Frontal cortex (tissue), 4 donors: ENCODE measurements at places on chromosomes 12 and 14.

- DNase-seq: no peak
Measured at GRCh38 chr12:102659200-102659911, 179.0 kb upstream of the IGF1 start.

GRCh38 chr12:122243965-122244364 lies 18.1 kb upstream of the DIABLO start:
- no peak for DNase-seq

DNA sequence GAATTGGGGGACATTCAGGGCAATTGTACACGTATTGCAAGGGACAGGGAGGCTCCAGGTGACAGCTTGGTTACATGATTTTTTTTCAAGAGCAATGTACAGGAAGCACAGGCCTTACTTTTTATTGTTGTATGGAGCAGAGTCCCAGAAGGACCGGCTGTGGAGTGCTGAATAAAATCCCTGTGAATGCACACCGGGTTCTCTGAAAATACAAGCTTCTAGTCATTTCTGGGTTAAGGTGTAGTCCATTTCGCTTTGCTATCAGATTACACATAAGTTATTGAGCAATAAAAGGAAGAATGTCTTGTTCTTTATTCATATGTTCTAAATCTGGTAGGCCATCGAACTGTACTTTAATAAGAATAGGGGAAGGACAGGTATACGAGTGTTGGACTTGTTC lies 52.2 kb downstream of the PDE3A start:
- no peak for DNase-seq

GRCh38 chr14:99450266-99450665 lies 30.4 kb downstream of the SETD3 start:
- no peak for DNase-seq

GRCh38 chr14:72646861-72647528 lies 246.9 kb downstream of the DPF3 start:
- DNase-seq: no peak

DNA sequence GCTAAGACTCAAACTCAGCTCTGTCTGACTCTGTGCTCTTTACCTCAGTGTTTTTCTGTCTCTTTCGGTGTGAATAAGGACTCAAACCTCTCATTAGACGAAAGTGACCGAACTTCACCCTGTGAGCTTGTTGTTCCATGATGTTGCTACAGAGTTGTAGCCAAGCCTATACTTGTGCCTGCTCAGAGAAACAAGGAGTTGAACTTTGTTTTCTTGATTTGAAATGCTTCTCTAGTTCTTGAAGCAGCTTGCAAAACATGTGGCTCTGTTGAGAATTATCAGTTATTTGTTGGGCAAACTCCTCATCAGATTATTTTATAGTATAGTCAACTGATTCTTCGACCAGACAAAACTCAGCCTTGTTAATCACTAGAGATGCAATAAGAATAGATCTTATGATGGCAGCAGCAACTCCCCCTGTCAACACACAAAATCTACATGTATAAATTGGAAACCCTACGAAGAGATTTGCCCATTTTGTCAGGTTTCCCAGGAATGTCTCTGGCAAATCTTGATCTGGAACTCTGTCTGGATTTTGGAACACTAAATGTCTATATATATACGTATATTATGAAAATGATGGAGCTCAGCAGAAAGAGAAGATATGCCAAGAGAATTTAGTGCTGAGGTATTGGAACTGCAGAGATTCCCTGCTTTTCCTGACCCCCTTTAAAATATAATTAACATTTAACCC lies 146.8 kb downstream of the TTLL5 start:
- no peak for DNase-seq

DNA sequence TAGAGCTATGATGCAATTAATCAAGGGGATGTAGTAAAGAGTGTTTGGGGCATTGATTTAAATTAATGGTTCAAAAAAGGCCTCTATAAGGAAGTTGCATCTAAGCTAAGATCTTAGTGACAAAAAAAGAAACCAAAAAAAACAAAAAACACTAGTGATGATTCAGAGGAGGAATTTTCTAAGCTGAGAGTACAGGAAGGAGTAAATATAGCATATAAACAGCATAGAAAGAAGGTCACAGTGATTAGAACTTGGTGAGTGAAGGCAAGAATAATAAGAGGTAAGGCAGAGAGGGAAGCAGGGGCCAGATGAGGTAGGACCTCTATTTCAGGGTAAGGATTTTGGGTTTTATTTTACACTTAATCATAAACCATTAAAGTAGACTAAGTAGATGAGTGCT lies 48.0 kb upstream of the PDZRN4 start:
- no peak for DNase-seq

- peak; percentile 10 for DNase-seq
Measured at GRCh38 chr12:22625762-22626294, 857 bp downstream of the ETNK1 start.

DNA sequence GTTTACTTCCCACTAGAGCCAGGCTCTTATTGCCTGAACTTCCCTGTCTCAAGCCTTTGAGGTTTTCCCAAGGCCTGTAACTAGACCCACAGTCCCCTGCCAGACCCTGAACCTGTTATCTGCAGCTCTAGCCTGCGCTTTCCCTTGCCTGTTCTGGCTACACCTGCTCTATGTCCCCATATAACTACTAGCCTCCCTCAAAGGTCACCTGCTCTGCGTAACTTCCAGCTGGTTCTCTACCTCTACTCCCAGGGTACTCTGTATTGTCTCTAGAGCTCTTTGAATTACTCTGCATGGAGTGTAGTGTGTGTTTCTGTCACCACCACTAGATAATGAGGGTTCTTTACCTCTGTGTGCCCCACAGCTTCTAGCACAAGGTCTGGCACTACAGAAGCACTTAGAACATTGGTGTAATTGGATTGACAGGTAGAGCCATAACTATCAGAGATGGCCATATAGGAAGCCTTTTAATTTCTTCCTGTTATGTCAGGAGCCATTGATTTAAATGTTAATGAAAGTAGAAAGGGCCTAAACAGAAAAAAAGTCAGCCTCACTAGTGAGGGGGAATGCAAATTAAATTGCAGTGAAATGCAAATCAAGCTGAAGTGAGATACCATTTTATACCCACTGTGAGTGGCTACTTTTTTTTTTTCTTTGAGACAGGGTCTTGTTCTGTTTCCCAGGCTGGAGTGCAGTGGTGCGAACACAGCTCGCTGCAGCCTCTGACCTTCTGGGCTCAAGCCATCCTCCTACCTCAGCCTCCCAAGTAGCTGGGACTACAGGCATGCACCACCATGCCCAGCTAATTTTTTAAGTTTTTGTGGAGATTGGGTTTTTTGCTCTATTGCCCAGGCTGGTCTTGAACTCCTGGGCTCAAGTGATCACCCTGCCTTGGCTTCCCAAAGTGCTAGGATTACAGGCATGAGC lies 47.8 kb downstream of the EID3 start:
- DNase-seq: no peak

- DNase-seq: no peak
Measured at GRCh38 chr12:89469361-89469760, 55.2 kb downstream of the GALNT4 start.

- no peak for DNase-seq
Measured at GRCh38 chr14:94770251-94770749, 387 bp upstream of the GSC start.

DNA sequence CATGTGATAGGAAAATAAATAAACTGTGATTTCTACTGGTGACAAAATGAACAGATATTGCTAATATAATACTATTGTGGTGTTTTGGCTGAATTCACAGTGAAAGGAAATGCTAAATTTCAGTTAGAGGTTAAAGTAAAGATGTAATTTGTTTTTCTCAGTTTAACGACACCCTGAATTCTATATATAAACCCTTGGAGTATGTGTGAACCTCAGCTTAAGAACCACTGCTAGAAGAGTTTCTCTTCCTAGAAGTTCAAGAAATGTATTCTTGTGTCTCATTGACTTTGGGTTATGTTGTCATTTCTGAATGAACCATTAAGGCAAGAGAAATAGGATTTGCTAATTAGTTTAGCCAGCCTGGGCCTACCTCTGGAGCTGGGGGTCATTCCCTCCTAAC lies 8.2 kb downstream of the FBXO34 start:
- DNase-seq: no peak

GRCh38 chr12:6145564-6145963 lies 21.1 kb upstream of the VWF start:
- DNase-seq: no peak

DNA sequence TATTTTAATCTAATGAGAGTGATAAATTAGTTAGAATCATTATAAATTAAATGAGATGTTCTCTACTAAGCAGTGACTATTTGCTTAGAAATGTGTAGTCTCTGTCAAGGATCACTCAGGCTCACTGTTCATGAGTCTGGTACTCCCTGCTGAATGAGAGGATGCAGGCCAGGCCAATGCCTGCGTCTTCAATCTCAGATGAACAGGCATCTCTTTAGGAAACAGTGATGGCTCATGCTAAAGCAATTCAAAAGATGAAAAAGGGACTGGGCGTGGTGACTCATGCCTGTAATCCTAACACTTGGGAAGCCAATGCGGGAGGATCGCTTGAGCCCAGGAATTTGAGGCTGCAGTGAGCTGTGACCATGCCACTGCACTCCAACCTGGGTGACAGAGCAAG lies 106.8 kb downstream of the ZFC3H1 start:
- DNase-seq: no peak

DNA sequence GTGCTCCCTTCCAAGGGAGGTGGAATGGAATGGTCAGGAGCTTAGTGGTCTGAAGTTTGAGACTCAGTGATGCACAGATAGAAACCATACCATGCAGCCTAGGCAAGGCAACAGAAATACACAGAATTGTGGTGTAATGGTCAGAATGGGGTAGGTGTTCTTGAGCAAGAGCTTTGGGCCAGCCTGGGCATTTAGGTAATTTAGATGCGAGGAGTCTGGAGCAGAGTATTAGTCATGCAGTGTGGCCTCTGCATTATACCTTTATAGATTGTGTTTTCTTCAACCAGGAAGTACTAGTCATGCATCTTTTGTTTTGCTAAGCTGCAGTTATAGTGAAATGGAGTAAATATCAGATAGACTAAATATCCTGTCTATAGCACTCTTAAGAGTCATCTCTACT lies 118.3 kb downstream of the DAAM1 start:
- no peak for DNase-seq

DNA sequence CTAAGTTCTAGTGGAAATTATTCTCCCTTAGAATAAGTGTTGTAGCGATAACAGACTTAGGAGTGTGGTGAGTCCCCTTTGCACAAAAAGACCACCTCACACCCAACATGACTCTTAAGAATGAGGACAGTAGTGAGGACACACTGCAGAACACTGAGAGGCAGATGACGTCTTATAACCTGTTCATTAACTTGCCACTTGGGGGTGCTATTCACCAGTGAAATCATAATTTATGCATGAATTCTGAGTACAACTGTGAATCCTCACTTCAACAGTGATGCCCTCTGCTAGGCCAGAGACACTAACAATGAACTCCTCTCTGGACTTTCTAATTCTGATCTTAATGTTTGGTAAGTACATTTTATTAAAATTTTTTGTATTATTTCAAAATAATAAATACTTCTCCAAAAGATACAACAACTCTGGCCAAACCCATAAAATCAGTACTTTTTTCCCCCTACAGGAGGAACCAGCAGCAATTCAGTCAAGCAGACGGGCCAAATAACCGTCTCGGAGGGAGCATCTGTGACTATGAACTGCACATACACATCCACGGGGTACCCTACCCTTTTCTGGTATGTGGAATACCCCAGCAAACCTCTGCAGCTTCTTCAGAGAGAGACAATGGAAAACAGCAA lies 274.7 kb downstream of the DAD1 start:
- DNase-seq: peak; percentile 48

DNA sequence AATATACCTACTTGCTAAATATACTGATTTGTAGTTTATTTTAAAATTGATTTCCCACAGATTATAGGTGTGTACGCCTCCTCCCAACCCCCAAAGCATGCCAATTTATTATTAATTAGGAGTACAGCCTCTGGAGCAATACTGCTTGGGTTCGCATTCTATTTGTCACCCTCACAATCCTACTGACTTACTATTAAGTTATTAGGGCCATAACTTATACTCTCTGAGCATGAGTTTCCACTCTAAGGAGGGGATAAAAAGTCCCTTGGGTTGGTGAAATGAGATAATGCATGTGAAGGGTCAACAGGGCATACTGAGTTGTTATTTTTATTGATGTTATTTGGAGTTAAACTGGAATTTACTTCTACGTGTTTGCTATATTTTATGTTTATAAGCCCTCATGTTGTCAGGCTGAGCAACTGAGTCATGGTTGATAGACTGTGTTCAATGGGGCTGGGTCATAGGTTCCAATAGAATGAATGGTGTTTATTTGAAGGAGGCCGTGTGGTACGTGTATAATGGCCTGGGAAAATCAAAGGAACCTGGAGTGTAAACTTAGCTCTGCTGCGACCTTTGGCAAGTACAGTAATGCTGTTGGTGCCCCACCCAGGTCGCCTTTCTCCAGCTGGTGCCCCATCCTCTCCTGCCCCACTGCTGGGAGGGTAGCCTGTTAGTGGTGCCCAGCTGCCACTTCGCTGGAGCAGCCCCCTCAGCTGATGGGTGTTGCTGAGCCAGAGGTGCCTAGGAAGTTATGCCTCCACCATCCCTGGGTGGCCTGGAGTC lies 99.3 kb upstream of the PTPRB start:
- no peak for DNase-seq

- DNase-seq: no peak
Measured at GRCh38 chr14:38705220-38705619, 397.8 kb downstream of the SEC23A start.

DNA sequence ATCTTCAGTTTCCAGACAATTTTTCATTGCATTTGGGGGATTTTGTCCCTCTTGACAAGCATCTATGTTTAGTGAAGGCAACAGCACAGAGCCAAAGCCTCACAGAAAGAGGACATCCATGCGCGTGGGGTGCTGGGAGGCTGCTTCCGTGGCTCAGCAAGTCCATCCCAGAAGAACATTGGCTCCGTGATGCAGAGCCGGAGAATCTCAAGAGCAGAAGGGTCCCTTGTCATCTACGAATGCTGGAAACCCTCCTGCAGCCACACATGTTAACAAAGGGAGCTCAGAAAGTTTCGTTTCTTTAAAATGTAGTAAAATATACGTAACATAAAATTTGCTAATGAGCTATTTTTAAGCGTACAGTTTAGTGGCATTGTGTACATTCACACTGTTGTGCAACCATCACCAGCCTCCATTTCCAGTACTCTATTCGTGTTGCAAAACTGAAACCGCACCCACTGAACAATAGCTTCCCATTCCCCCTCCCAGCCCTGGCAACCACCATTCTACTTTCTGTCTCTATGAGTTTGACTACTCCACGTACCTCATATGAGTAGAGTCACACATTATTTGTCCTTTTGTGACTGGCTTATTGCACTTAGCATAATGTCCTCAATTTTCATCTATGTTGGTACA lies 185.9 kb downstream of the TTC7B start:
- no peak for DNase-seq

DNA sequence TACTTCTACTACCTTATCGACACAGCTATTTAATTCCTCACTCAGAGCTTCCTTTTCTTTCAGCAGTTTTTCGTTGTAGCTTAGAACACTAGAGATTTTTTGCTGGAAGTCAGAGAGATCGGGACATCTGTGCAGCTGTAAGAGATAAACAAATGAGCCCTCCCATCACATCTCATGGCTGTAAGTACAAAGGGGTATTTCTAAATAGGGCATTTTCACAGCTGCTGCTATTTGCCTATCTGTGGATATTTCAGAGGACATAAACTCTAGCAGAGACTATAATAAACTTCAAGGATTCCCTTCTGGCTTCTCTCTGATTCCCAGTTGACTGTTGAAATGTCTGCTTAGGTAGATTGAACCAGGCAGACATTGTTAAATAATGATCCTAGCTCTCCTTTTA lies 76.1 kb upstream of the SAV1 start:
- DNase-seq: no peak

- no peak for DNase-seq
Measured at GRCh38 chr12:115051378-115051777, 367.4 kb upstream of the TBX3 start.
